ENCODE measurements at places on chromosomes 4 and X.
A peak's percentile ranks its signal among the peaks of the same experiment; 100 is the strongest.

GRCh38 chr4:108045687-108046024 is 56.0 kb downstream of the HADH start:
- DNase-seq: no peak

DNA sequence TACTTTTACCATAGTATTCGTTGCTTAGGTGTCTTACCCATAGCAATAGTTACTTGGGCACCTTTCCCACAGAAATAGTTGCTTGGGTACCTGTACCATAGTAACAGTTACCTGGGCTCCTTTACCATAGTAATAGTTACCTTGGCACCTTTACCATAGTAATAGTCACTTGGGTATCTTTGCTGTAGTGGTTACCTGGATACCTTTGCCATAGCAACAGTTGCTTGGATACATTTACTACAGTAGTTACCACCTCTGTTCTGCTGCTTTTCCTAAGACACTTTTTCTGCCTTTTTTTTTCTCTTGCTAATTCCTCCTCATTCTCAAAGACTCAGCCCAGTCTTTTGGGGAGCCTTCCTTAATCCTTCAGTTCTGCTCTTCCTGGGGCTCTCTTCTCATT is 272.8 kb upstream of the PUDP start:
- no peak for DNase-seq

DNA sequence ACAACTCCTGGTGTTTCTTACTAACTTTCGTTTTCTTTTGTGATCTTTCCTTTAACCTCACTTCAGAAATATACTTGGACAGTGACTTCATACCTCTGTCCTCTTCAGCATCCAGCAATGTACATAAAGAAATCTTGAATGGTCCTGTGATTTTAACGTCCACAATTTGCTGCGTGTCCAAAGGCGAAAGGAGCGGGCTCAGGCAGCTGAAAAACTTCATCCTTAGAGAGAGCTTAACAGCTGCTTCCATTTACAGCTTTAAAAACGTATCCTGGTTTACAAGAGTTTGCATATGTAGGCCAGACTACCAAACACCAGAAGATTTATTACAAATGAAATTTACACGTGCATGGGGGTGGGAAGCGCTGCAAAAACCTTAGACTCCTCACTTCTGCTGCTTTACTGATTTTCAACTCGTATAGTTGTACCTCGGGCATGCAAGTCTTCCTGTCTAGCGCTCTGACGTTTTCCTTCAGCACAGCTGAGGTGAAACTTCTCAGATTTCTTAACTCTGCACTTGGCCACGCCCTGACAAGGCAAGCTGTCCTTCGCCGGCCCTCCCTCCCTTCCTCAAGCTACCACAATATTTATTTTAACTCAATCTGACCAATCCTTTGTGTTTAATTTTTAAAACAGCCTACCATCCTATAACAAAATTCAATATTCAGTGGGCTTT is 406.4 kb downstream of the FAM47A start:
- DNase-seq: no peak

DNA sequence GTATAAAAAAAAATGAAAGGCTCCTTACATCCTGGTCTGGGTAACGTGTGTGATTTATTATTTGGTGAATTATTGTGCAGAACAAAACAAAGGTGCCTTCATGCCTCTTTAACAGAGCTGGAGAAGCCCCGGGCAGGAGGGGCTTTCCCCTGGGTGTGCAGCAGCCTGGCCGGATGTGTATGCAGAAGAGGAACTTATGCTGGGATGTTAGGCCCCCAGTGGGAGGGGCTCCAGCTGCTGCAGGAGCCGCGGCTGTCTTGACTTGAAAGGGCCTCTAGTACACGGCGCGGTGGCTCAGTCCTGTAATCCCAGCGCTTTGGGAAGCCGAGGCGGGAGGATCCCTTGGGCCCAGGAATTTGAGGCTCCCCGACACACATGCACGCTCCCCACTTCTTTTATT is 16.0 kb downstream of the CCNQ start:
- peak; percentile 66 for DNase-seq

- no peak for DNase-seq
Measured at GRCh38 chrX:45868425-45868824, 667.7 kb upstream of the DIPK2B start.

GRCh38 chr4:114015444-114015899 is 36.0 kb upstream of the ARSJ start:
- no peak for DNase-seq

DNA sequence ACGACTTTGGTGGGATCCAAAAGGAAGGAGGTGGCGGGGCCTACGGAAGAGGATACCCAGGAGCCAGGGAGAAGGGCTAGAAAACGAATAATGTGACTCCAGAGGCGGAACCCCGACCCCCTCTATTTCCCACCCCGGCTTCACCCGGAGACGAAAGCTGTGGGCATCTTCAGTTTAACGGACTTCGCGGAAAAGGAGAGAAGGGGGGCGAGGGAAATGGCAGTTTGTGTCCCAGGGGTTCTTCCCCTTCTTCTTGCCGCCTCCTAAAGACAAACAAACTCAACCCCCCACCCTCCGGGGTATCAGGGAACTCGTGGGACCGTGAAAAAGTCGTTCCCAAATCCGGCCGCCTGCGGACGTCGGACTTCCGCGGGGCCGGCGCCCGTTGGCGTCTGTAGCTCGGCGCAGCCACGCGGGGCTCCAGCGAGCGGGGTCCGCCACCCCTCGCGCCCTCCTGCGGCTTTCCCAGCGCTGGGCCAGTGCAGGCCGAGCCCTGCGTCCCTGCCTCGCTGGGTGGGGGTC is 3.6 kb upstream of the LEF1 start:
- DNase-seq: peak; percentile 37

- DNase-seq: no peak
Measured at GRCh38 chr4:71206763-71207162, 132.1 kb upstream of the SLC4A4 start.

- DNase-seq: no peak
Measured at GRCh38 chr4:158484173-158484885, 37.4 kb upstream of the RXFP1 start.

- DNase-seq: no peak
Measured at GRCh38 chrX:96407501-96407900, 277.1 kb upstream of the DIAPH2 start.

DNA sequence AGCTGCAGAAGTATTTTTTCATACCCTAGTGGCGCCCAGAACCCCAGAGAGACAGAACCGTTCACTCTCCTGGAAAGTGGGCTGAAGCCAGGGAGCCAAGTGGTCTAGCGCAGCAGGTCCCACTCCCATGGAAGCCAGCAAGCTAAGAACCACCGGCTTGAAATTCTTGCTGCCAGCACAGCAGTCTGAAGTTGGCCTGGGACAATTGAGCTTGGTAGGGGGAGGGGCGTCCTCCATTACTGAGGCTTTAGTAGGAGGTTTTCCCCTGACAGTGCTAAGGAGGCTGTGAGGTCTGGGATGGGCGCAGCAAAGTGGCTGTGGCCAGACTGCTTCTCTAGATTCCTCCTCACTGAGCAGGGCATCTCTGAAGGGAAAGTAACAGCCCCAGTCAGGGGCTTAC is 84.5 kb upstream of the ATXN3L start:
- no peak for DNase-seq

GRCh38 chr4:181646864-181647263 is 596.3 kb upstream of the TENM3 start:
- no peak for DNase-seq

DNA sequence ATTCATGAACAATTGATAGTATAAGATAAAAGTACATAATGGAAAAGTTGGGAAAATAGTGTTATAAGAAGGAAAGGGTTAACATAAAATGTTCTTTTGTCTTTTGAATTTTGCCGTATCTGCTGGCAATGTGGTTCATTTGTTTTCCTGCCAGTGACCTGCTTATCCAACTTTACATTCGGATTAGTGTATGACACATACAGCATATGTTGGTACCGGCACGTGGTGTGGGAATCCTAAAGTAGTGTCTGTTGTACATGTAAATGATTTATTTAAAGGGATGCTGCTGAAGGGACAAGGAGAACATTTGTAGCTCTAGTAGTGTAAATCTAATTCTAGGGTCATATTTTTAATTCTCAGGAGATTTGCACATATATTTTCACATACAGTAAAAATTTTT is 11.5 kb downstream of the RAB9A start:
- no peak for DNase-seq

DNA sequence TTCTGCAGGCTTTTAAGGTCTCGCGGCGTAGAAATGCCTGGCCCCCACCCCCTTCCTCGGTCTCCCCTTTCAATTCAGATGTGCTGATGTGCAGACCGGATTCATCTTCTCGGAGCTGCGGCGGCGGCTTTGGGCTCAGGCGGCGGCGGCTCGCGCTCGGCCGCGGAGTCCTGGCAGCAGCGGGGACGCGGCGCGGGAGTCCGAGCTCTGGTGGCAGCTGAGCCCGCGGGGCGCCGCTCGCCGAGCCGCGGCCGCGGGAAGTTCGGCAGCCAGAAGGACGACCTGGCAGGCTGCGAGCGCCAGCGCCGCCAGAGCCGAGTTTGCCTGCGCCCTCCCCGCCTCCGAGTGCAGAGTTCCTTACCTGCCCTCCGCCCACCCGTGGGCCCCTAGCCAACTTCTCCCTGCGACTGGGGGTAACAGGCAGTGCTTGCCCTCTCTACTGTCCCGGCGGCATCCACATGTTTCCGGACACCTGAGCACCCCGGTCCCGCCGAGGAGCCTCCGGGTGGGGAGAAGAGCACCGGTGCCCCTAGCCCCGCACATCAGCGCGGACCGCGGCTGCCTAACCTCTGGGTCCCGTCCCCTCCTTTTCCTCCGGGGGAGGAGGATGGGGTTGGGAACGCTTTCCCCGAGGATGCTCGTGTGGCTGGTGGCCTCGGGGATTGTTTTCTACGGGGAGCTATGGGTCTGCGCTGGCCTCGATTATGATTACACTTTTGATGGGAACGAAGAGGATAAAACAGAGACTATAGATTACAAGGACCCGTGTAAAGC is 448 bp downstream of the TLL1 start:
- no peak for DNase-seq

DNA sequence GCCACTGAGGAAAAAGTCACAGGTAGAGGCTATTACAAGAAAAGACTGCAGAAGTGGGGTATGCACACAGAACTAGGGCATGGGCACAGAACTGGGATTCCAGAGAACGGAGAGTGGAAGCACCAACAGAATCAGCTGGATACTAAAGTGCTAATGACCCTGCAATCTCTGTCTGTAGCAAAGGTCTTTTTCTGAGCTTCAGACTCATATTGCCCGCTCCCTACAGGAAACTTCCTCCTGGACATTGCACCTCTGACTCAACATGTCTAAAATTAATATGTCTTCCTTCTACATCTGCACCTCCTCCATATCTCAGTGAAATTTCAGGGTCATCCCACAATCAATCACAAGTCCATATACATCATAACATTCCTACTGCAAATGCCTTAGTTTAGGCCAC is 5.3 kb upstream of the CAMK2D start:
- DNase-seq: no peak

GRCh38 chrX:109441266-109441665 is 40.6 kb downstream of the GUCY2F start:
- DNase-seq: no peak

DNA sequence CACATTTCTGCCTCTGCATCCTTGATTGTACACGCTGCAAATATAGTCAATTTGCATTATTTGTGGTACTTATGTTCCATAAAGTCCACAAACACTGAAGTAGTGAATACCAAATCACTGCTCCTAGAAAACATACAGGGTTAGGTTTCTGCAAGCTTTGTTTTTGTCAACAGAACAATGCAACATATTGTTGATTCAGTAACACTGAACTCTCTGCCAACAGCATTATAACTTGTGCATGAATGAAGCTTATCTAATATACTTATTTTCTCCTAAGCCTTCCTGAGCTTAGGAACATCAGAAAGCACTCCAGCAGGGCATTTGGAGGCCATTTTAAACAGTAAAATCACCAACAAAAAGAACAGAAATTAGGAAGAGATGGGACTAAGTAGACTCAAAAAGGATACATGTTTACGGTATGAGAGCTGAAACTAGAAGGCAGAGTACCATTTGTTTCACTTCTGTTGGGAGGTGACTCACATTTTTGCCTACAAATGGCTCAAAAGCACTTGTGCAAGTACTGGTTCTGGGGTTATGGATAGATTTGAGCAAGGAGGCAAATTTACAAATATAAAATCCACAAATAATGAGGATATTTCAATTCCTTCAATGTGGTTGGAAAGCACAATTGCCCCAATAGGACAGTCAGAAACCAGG is 14.1 kb downstream of the COX18 start:
- no peak for DNase-seq

GRCh38 chr4:77376788-77377460 is 219.9 kb downstream of the CCNG2 start:
- DNase-seq: no peak

- no peak for DNase-seq
Measured at GRCh38 chr4:158613046-158613445, 58.6 kb downstream of the C4orf46 start.

GRCh38 chr4:3196670-3197359 is 52.1 kb upstream of the MSANTD1 start:
- DNase-seq: no peak

- peak; percentile 40 for DNase-seq
Measured at GRCh38 chr4:185128272-185129119, 14.6 kb upstream of the SLC25A4 start.

DNA sequence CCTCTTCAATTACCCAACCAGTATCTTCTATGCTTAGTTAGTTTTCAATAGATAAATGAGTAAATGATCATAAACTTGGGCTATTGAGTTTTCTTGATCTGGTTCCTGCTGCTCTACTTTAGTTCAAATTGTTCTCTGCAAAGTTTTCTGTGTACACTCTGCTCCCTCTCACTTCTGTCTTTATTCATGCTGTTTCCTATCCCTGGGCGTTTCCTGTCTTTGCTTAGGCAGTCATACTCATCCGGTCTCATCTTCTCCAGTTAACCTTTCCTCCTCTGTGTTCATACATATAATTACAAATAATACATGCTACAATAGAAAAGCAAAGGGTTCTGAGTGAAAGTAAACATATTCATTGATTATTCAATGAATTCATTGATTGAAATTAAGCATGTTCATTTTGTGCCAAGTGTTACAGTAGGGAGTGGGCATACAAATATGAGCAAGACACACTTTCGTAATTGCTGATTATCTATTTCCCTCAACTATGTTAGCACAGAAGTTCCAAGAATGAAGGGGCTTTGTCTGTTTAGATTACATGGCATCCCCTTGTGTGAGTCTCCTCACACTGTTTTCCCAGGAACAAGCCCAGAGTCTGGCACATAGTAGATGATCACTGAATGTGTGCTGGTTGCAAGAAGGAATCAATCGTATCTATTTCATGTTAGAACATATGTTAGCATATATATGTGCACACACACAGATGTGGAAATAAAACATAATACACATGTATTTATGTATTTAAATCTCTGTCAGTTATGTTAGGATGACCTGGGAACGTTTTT is 1.1 kb downstream of the RAB39B start:
- DNase-seq: no peak

DNA sequence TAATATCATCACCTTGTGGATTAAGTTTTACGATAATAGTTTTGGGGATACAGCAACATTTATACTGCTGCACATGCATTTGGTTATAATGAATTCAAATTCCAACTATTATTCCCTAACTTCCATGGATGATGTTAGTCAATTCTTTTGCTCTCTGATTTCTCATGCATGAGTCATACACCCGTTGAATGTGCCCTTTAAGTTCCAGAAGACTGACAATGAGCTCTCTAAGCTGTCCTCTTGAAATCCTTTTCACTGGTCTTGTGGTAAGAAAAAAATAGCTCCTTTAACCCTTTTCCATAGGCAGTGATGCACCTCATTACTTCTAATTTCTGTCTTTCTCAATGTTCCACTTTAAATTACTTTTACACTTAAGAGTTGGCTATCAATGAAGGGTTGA is 1095.2 kb upstream of the POU3F4 start:
- DNase-seq: no peak
